ENCODE measurements at places on chromosomes 1 and 21.
A peak's percentile ranks its signal among the peaks of the same experiment; 100 is the strongest.

DNA sequence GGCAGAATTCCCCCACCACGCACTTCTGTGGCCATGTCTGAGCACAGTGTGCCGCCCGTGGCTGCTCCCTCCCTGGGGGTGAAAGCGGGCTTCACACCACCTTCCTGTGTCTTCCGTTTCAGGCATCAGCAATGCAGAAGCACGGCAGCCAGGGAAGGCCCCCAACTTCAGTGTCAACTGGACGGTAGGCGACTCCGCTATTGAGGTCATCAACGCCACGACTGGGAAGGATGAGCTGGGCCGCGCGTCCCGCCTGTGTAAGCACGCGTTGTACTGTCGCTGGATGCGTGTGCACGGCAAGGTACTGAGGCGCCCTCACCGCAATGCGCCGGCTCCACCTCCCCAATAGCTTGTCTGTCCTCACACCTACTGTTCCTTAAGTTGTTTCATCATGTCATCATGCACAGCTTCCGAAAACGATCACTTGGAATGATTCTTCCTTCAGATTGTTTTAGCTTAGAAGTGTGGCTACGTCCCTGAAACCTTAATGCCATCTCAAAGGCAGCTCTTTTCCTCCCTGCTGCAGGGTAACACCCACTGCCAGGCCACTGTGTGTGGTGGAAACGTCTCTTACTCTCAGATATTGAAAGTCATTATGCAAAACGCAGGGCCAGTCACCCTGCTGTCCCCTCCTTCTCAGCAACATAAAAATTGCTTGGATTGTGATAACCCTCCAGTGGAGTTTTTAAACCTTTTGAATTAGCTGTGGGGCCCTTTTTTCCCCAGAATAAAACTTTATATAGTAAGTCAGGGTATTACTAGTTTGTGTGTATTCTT, 66.8 kb downstream of the POFUT2 start:
- no peak for DNase-seq

DNA sequence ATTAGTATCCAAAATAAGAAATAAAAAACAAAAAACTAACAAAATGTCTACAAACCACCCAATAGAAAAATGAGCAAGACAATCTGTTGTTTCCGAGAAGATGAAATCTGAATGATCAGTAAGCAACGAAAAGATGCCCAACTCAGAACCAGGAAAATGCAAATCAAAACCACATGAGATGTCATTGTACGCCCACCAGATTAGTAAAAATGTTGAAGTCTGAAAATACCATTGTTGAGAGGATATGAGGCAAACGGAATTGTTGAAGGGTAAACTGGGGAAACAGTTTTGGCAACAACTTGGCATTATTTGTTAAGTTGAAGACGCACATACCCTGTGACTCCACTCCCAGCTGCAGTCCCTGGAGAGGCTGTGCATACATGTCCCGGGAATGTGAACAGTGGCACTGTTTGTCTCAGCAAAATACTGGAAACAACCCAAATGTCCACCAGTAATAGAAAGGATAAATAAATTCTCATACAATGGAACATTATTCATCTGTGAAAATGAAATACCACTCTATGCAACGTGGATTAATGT, 10.6 kb downstream of the ZBTB17 start:
- no peak for DNase-seq

- no peak for DNase-seq
Measured at GRCh38 chr1:209855623-209856022, 27.9 kb downstream of the UTP25 start.

GRCh38 chr1:162674034-162674608, 41.9 kb downstream of the DDR2 start:
- DNase-seq = no peak

DNA sequence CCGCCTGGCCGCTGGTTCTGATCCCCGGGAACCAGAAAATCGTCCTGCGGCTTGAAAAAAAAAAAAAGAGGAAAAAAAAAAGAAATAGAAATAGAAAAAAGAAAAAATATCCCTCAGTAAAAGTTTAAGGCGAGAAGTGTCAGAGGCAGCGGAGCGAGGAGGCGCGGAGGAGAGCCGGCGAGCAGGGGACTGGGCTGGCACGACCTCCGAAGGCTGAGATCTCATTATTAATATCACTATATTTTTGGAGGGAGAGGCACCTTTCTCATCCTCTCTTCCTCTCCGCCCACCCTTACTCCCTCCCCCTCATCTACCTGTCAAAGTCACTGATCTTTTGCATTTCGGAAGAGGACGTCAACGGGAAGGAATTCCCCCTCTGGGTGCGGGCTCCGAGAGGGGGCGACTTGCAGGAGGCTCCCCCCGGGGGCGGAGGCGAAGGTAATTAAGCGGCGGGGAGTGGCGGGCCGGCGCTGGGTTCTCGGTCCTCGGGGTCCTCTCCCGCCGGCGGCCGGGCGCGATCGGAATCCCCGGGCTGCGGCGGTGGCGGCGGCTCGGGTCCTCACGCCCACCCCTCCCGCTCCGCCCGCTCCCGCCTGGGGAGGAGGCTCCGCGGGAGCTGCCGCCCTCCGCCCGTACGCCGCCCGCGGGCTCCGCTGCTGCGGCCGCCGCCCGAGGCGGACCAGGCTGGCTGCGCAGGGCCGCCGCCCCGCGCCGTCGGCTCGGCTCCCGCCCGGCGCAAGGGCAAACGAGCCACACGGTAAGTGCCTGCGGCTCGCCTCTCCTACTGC, at the start of gene NTNG1:
TSS of gene NTNG1 (plus strand) at position 337 of the 788 bp plus-strand sequence.
- peak; percentile 11 for DNase-seq

DNA sequence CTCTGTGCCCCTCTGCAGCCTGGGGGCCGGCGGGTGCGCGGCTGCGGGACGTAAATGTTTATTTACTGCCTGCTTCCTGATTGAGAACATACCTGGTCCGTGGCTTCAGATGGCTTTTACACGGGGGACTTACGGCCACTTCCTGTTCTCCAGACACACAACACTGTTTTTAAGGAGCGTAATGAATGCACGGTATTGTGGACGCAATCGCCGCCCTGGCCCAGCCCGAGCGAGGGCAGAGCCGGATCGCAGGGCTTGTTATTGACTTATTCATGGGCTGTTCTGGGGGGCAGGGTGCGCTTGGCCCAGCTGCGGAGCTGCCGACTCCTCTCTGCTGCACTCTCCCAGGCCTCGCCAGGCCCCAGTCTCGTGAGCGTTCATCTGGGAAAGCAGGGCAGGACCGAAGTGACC, 52.8 kb upstream of the ACTRT2 start:
- no peak for DNase-seq

GRCh38 chr1:99677416-99677815, 31.5 kb downstream of the PALMD start:
- no peak for DNase-seq

- DNase-seq = peak; percentile 75
Measured at GRCh38 chr1:243850452-243851256, 611 bp upstream of the AKT3 start.

DNA sequence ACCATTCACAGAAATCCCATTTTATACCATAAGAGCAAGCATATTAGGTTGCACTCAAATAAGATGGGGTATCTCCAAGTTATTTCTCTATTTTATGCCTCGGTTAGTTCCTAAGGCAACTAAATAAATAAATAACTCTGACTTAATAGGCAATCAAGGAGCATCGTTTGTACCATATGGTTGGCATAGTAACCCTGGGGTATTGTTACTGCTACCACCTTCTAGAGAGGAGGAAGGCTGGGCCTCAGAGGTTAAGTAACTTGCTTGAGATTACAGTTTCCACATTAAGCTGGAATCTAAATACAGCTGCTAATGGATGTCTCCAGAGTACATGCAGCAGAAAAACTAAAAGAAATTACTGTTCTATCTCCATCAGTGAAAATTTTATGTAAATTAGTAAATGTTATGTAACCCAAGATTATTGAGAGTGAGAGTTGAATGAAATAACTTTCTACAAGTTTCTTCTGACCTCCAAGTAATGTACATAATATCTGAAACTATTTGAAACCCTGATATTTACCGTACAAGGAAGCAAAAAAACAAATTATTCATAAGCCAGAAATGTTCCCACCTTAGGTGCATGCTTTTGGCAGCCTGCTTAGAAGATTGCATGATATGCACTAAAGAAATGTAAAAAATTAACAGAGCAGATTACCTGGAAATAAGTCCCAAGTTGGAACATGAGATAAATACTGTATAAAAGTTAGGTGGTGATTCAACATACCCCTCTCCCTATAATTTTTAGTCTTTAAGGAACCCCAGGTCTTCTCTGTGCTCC, 127.0 kb downstream of the CRB1 start:
- no peak for DNase-seq

- no peak for DNase-seq
Measured at GRCh38 chr1:24931146-24931467, 1.0 kb upstream of the RUNX3 start.

- DNase-seq = no peak
Measured at GRCh38 chr1:233042834-233043233, 92.4 kb downstream of the NTPCR start.

- no peak for DNase-seq
Measured at GRCh38 chr1:39818482-39818881, 29.8 kb upstream of the BMP8B start.

- no peak for DNase-seq
Measured at GRCh38 chr1:43358121-43358745, 548 bp upstream of the CDC20 start.

GRCh38 chr1:212118167-212118871, 82.8 kb downstream of the DTL start:
- no peak for DNase-seq

DNA sequence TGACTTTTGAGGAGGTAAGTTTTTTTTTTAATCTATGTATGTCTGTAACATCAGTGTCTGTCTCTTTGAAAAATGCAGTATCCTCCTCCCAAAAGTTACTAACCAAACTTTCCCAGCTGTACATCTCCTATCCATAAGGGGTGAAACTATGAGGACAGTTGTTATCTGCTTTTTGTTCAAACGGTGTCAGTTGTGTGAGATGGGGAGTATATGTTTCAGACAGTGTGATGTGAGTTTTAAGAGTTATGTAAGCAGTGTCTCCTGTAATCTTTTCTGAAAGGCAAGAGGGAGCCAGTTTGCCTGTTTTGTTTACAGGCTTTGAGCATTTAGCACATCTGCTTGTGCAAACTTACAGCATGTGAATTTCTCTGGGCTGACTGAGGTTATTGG, 34.8 kb upstream of the CACYBP start:
- no peak for DNase-seq

DNA sequence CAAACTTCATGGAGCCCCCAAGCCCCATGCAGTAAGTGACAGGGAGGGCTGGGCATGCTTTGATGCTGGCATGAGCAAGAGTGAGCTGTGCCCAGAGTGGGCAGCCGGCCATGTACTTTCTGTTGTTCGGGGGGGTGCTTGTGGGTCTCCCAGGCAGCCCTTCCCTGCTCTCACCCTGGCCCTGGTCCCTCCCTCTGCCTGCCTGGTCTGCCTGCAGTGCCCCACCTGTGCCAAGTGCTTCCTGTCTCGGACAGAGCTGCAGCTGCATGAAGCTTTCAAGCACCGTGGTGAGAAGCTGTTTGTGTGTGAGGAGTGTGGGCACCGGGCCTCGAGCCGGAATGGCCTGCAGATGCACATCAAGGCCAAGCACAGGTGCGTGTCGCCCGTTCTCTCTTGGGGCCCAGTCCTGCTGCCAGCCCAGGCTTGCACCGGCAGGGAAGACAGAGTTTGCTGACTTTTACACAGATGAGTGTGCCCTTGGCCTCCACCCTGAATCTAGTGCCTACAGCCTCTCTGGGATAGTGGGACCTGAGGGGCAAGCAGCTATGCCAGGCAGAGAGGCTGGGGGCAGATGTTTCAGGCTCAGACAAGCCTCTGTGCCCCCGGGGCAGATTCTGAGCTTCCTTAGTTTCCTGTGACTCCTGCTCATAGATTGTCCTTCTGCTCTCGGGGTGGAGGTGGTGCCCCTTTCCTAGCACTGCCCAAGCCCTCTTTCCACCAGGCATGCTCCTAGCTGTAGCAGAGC, 7.6 kb downstream of the ZBTB48 start:
- DNase-seq = no peak

GRCh38 chr1:41613689-41614574, 129.4 kb upstream of the EDN2 start:
- DNase-seq = no peak

- DNase-seq = no peak
Measured at GRCh38 chr1:162206300-162206699, 136.8 kb downstream of the NOS1AP start.

- no peak for DNase-seq
Measured at GRCh38 chr1:64042331-64043100, 160.9 kb upstream of the UBE2U start.

DNA sequence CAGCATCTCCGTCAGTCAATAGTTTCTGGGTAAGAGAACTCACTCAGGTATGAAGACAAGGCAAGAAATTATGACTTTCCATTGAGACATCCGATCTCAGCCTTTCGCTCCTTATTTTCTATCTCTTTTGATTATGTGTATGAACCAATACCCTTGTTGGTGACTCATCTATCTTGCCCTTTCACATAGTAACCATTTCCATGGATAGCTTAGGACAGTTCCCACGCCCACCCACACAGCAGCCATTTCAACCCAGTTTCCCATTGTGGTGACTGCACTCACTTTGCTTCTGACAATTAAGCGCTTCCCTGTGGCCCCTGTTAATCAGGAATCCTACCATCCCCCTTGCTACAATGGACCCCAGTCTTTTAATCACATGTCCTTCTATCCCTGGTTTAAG, 210.6 kb upstream of the ADGRL2 start:
- no peak for DNase-seq

DNA sequence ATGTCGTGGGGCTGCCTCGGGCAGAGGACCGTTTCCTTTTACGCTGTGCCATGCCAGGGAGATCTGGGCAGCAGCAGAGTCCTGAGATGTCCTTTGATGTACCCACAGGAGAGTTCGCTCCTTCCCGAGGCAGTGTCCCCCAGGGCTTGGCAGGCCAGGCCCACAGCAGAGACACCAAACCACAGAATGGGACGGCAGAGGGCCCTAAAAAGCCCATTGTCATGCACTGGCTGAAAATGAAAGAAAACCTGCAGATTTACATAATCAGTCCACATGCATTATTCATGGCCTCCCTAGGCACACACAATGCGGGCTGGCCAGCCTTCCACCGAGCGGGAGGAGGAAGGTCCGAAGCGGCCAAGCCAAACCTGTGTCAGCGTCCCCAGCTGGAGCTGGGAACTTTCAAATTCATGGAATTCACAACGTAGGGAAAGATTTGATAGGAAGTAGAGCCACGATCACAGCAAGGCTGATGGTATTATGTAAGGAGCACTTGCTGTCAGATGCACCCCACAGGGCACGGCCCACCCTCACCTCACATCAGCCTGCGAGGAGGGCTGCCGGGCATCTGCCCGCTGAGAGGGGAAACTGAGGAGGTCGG, 25.3 kb upstream of the EFHD2 start:
- DNase-seq = no peak

- DNase-seq = no peak
Measured at GRCh38 chr21:31198575-31198974, 145.5 kb downstream of the TIAM1 start.

GRCh38 chr1:100578201-100578600, 40.3 kb downstream of the GPR88 start:
- DNase-seq = no peak

GRCh38 chr1:48109390-48110013, 112.3 kb upstream of the TRABD2B start:
- DNase-seq = no peak

- DNase-seq = no peak
Measured at GRCh38 chr1:27374362-27375086, at the start of gene FCN3. Gene FCN3, minus strand, starts transcription at chr1:27374824. Its CDS starts 6 bp downstream, at chr1:27374818.
